ENCODE measurements at places on chromosomes 6 and 20.

- no peak for DNase-seq
These were observed 2.1 kb downstream of the COL12A1 start for GRCh38 chr6:75203721-75204120.

DNA sequence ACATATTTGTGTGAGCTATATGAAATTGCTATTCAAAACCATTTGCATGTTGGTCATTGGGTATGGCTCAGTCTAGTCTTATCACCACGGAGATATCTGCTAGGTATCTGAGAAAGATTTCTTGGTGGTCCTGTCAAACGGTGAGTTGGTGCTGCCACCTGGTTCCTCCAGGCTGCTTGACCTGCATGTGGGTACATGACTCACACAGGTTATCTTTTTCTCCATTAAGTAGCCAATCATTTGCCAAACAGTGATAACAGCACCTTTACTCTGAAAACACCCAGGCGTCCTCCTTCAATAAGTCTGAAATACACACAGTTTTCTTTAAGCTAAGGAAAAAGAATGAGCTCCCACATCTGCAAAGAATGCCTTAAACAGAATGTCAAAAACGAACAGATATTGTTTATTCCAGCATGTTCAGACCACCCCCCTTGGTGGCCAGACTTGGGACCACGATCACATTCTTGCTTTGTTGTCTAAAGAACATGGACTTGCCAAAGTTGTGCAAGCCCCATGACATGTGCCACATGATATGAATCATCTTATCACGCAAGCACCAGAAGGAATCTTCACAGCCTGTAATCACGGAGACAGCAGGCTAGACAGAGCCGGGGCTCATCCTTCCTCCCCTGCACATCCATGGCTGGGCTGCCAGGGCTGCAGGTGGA, 200.7 kb upstream of the THBS2 start:
- DNase-seq = peak; percentile 4

GRCh38 chr6:107413966-107414645, 45.3 kb downstream of the PDSS2 start:
- DNase-seq = no peak

- no peak for DNase-seq
These were observed 152.9 kb downstream of the KLHL32 start for GRCh38 chr6:97077380-97077779.

DNA sequence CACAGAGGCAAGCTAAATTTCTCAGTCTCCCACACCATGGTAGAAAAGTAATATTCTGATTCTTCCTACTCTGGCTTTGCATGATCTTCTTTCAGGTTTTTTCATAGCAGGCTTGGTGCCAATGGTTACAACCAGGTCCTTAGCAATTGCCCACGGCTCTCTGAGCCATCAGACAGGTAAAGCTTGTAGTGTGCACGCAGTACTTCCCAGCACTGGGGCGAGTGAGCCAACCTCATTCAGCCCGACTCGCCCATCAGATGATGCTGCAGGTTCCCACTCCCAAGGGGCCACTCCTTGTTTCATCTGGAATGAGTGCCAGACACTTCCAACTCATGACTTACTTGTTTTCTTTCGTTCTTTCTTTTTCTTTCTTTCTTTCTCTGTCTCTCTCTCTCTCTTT, 78.3 kb downstream of the PERP start:
- DNase-seq = no peak

DNA sequence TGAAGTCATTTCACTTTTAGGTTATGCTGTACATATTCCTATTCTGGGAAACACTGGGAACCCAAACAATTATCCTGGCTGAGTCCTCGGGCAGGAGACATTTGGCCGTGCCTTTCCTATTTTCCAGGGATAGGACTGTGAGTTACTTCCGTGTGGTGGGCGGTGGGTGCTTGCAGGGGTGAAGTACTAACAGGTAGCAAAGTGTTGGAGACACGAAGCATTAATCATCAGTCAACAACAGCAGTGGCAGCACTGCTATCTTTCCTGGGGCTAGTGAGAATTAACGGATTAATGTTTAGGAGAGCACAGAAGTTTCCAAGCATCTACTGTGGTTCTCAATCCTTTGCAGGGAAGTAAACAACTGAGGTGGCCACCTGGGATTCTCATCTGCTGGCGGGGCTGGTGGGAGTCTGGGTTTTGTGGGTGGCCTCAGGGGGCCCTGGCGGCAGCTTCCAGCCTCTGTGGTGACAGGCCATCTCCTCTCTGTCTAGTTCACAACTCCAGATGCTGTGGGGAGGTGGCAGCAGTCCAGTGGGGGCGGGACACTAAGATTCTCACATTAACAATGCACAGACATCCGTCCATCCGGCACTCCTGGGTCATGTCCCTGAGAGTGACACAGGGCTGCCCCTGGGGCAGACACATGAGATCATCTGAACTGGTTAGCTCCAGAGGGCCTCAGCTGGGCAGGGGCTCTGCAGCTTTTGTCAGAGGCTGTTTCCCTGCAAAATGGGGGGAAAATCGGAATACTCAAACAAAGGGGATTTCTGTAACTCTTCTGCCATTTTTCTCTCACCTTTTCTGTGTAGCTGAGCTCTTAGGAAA, 90.9 kb downstream of the GJA10 start:
- no peak for DNase-seq

GRCh38 chr6:116616737-116617053, 416 bp downstream of the RSPH4A start:
- peak; percentile 23 for DNase-seq

DNA sequence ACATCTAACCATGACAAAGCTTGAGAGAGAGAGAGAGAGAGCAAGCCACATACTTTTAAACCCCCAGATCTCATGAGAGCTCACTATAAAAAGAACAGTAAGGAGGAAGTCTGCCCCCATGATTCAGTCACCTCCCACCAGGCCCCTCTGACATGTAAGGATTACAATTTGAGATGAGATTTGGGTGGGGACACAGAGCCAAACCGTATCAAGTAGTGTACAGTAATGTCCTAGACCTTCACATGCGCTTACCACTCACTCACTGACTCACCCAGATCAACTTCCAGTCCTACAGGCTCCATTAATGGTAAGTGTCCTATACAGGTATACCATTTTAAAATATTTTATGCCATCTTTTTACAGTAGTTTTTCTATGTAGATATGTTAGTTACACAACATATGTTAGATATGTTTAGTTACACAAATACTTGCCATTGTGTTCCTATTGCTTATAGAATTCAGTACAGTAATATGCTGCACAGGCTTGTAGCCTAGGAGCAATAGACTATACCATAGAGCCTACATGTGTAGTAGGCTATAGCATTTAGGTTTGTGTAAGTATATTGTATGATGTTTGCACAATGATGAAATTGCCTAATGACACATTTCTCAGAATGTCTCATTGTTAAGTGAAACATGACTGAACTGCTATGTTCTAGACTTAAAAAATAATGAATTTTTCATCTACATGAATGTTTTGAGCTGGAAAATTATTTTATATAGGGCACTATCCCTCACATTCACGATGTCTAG, 11.7 kb downstream of the TSPYL1 start:
- peak; percentile 20 for DNase-seq

GRCh38 chr6:111423055-111423633, 59.9 kb downstream of the REV3L start:
- peak; percentile 27 for DNase-seq

GRCh38 chr6:121619013-121619412, 183.6 kb downstream of the GJA1 start:
- DNase-seq = no peak

GRCh38 chr6:141752677-141753076, 380.0 kb upstream of the GJE1 start:
- DNase-seq = no peak

- no peak for DNase-seq
These were observed 935.1 kb downstream of the KIF16B start for GRCh38 chr20:15637950-15638754.

GRCh38 chr6:37699138-37699766, 1.6 kb upstream of the MDGA1 start:
- no peak for DNase-seq

DNA sequence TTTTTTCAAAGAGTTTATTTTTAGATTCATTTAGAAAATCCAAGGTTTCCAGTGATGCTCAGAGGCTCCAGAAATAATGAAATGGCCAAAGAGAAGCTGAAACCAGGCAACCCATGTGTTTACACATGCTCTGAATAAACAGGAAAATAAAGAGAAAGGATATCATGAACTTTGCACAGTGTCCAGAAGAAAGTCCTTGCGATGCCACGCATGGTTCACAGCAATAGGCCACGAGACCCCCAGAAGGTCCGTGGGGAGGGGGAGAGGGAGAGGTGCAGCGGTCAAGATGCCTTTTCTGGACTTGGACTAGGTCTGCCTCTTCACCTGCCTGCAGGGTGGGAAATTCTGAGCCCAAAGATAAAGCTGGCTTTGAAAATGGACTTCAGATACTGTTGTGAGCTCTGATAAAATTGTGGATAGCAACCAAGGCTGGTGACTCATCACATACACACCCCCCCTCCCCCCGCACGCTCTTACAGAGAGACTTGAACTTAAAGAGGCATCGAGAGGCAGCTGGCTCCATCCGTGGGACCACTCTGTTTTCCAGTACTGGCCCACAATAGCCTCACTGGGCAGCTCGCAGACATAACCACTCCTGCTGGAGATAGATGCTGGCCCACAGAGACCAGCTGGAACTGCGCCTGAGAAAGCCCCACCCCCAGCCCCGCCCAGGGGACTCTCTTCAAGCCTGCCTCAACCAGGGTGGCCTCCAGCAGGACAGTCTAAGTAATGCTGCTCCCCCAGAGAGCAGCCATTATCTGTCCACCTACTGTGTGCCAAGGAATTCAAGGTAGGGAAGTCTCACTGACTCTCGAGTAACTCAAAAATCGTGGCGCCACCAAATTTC, 21.2 kb upstream of the NFATC2 start:
- peak; percentile 91 for DNase-seq

GRCh38 chr6:89769572-89769971, 50.0 kb downstream of the MDN1 start:
- no peak for DNase-seq

Data from hematopoietic multipotent progenitor cell treated with erythropoietin and hydrocortisone succinate and interleukin-3 and kit ligand, for 4 days (in vitro differentiated cells).